ENCODE measurements at places on chromosomes 16 and 17.

DNA sequence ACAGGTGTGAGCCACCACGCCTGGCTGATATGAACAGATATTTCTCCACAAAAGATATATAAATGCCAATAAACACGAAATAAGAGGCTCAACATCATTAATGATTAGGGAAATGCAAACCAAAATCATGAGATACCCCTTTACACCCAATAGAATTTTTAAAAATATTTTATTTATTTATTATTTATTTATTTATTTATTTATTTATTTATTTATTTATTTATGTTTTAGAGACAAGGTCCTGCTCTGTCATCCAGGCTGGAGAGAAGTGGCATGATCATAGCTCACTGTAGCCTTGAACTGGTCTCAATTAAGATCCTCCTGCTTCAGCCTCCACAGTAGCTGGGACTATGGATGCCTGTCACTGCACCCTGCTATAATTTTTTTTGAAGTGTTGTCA is 30.8 kb downstream of the APPBP2 start:
- DNase-seq = no peak

DNA sequence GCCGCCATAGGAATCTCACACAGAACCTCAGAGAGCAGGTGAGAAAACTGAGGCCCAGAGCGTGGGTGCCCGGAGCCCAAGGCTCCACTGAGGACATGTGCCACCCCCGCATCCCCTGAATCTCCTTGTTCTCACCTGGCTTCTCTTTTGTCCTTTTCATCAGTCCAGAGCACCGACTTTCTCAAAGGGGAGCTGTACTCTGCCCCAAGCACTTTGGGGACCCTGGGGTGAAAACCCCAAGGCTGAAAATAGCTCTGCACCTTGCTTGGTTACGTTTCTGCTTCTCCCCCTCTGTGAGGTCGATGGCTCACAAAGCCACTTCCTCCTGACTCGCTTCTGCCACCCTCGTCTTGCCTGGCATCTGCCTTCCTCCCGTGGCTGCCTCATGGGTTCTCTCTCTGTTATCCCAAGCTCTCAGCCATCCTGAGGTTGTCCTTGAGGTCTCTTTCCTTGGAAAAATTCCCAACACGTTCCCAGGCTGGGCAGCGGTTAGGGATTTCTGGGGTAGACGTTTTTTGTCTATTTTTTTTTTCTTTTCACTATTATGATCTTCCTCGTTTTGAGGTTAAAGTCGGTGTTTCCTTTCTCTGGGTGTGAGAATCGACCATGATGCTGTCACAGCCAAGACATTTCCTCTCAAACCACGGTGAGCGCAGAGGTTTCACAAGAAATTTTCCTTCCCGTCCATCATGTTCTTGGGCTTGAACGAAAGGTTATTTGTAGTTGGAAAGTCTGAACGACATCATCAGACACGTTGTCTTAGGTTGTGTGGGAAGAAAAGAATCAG is 37.2 kb downstream of the IRF8 start:
- DNase-seq = no peak

DNA sequence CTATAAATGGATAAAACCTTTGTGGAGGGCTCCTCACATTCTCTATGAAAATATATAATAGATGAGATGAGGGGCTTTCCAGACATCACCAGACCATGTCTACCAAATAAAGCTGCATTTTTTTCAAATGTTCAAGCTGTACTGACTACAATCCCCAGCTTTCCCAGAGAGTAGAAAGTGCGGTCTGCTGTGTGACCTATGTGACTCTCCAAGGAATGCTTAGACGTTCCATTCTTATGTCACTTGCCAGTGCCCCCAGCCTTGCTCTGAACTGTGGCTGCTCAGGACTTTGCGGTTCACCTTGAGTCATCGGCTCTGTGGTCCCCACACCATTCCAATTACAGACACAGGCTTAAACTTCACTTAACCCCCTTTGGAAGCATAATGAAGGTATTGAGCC is 47.8 kb upstream of the SCNN1B start:
- DNase-seq = no peak

DNA sequence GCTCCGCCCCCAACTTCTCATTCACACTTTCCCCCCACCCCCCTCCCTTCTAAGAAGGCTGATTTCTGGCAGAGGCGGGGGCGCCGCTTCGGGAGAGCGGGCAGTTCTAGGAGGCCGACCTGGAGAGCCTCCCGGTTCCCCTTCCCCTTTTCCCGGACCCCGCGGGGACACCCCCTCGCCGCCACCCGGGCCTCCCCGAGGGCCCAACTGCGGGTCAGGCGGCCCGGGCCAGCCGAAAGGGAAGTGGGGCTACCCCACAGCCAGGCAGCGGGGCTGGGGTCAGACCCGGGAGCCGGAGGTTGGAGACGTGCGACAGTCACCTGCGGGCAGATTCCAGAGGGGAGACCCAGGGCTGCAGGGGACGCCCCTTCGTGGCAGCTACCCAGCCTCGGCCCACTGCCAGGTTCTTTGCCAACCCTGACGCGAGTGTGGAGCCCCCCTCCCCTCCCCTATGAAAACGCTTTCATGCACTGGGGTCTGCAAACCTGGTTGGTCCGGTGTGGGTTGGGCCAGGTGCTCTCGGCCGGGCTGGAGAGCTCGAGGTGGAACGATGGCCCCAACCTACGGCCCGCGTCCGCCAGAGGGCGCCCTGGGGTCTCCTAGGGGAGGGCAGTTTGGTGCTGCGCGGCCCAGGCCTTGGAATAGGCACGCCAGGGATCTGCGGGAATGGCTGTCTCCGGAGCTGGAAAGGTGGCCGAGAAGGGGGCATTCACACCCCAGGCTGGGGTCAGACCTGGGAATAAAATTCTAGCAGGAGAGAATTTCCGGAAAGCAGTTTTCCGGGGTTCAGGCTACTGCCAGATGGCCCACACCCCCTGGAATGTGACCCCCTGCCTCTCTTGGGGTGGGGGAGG is 721 bp upstream of the SOCS3 start:
- peak; percentile 92 for DNase-seq

DNA sequence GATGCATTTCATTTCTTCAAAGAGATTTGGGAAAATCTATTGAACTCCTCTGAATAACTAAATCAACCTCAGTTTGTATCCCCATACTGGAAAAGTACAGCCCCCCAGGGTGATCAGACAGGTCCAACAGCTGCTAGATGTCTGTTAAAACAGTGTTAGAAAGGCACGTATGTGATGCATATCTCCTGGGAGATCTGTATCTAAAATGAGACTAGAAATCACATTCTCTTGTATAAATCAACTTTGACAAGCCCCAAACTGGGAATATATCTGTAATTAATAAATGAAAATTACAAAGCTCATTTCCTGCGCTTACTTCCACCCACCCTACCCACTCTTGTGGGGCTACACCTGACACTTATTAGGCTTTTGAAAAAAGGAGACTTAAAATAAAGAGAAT is 3.8 kb upstream of the KIF2B start:
- no peak for DNase-seq

GRCh38 chr17:49468811-49469385 is 26.2 kb upstream of the NGFR start:
- no peak for DNase-seq

DNA sequence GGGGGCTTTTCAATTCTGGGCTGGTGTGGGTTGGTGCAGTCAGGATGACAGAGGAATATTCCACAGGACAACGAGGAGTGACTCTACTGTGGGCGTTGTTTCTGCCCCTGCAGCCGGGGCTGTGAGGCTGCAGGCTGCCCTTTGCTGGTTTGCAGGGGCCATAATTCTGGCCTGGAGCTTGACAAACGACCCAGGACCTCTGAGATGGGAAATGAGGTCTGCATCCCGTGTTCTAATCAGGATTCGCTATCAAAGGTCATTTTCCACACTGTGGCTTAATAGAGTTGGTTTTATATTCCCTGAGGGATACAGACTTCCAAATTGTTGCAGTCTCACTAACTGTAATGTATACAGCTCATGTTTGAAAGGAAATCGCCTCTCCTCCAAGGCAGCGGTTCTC is 180.9 kb downstream of the RPTOR start:
- no peak for DNase-seq

DNA sequence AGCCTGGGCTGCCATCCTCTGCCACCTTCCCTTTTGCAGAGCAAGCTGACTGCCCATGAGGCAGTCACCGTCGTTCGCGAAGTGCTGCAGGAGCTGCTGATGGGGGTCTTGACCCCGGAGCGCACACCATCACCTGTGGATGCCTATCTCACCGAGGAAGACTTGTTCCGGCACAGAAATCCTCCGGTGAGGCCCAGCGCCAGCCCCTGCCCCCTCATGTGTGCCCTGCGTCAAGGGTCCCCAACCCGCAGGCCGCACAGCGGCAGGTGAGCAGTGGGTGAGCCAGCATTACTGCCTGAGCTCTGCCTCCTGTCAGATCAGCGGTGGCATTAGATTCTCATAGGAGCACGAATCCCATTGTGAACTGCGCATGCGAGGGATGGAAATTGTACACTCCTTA is 7.7 kb upstream of the EPN3 start:
- DNase-seq = no peak

DNA sequence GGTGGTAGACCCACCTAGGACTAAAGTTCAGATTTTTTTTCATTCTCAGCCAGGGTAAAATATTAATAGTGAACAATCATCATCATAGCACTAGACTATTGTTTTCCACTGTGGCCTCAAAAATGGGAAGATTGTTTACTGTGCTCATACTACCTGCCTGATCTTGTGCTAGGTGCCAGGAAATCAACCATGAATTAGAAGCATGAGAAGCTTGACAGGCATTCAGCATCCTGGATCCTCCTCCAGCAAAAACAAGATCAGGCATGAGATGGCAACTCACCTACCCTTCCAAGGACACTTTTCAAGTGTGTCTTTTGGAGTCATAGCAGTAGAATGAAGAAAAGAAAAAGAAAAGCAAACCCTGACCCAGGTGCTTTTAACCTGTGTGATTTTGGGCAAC is 174.2 kb downstream of the CYLD start:
- no peak for DNase-seq

DNA sequence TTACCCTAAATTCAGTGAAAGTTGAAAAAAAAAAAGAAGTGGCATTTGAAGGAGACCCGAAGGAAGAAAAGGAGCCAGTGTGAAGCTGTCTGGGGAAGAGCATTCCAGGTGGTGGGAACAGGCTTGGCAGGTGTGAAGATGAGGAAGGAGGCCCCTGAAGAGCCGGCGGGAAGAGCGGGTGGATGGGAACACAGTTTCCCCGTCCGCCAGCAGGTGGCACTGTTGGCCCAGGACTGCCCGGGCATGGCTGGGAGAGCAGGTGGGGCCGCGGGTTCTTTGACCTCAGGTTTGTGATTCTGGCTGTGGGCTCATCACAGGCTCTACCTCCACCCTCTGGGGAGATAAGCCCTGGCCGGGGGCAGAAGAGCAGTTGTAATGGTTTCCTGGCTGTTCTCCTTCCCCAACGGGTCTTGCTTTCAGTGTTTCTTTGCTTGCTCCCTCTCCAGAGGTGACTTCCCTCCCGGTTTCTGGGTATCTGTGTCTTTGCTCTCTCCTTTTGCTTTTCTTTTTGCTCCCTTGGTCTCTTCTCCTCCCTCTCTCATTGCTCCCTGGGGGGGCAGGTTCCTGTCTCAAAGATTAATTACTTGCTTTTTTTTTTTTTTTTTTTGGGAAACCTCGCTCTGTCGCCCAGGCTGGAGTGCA is 32.3 kb downstream of the RAP1GAP2 start:
- peak; percentile 81 for DNase-seq

DNA sequence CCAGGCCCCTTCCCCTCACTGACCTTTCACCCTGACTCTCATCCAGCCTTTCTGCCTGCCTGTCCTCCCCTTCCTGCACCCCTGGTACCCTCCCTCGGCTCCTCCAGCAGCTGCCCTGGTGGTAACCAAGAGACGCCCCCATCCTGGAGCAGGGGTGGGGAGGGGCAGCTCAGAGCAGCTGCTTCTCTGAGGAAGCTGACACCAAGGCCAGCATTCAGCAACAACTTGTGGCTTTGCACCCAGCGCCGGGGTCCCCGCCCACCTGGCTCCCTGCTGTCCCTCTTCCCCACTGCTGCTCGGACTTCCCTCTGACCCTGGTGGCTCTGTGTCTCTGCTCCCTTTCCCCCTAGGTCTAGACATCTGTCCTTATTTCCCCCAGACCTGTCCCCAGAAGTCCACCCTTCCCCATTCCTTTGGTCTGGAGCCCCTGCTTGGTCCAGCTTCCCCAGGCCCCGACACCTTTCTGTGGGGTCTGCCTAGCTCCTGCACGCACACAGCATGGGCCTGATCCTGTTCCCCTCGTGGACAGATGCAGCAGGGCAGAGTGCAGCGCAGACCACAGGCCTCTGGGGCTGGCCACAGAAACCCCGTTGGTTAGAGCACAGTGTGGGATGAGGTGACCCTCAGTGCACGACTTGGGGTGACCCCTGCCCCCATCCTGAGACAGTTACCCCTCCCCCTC is 1.2 kb upstream of the ATP2A1 start:
- no peak for DNase-seq

GRCh38 chr16:3645504-3646347 is 8.8 kb upstream of the DNASE1 start:
- no peak for DNase-seq

- DNase-seq = no peak
These were observed 88.6 kb upstream of the NLRP1 start for GRCh38 chr17:5672815-5673430.

DNA sequence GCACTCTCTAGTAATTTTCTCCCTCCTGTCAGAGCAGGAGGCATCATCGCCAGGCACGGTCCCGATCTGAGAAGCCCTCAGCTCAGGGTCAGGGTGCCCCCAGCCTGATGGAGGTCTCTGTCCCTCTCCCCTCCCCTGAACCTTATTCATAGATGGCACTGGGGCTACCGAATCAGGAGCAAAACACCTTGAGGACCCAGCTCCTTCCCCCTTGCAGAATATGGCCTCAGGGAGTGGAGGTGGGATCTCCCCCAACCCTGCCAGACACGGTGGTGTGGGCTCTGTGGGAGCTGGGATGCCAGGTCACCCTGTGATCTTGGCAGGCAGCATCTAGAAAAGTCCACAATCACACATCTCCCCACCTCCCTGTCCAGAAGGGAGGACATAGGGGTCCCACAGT is 2.5 kb downstream of the CPNE2 start:
- DNase-seq = no peak

DNA sequence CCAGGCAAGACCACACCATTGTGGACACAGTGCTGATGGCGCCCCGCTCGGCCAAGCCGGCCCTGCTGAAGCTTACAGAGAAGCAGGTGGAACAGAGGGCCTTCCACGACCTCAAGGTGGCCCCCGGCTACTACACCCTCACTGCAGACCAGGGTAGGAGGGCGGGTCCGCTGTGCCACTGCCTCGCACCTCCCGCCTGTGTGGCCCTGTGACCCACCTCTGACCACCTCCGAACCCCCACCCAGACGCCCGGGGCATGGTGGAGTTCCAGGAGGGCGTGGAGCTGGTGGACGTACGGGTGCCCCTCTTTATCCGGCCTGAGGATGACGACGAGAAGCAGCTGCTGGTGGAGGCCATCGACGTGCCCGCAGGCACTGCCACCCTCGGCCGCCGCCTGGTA is 21.1 kb downstream of the ITGB4 start:
- no peak for DNase-seq

GRCh38 chr16:49924078-49924477 is 68.2 kb upstream of the ZNF423 start:
- DNase-seq = peak; percentile 66

GRCh38 chr16:66189951-66190350 is 176.5 kb upstream of the CDH5 start:
- no peak for DNase-seq

- DNase-seq = no peak
These were observed 7.2 kb upstream of the AATK start for GRCh38 chr17:81173052-81173761.

GRCh38 chr16:66678337-66678736 is 18.2 kb downstream of the CMTM4 start:
- DNase-seq = no peak

- DNase-seq = no peak
These were observed 99.4 kb downstream of the KCNJ12 start for GRCh38 chr17:21475571-21475970.

- DNase-seq = no peak
These were observed 14.7 kb upstream of the ODF4 start for GRCh38 chr17:8324923-8325322.

GRCh38 chr16:88170528-88170991 is 212.2 kb upstream of the ZNF469 start:
- DNase-seq = no peak

Data from K562 (cell line).